ENCODE measurements at places on chromosomes 13 and 19.

GRCh38 chr19:2548966-2549365 is 73.0 kb downstream of the GADD45B start:
- no peak for DNase-seq

GRCh38 chr13:93955904-93956303 is 523.6 kb downstream of the DCT start:
- DNase-seq, result no peak

- no peak for DNase-seq
Measured at GRCh38 chr13:114286808-114287207, 5.4 kb downstream of the UPF3A start.

DNA sequence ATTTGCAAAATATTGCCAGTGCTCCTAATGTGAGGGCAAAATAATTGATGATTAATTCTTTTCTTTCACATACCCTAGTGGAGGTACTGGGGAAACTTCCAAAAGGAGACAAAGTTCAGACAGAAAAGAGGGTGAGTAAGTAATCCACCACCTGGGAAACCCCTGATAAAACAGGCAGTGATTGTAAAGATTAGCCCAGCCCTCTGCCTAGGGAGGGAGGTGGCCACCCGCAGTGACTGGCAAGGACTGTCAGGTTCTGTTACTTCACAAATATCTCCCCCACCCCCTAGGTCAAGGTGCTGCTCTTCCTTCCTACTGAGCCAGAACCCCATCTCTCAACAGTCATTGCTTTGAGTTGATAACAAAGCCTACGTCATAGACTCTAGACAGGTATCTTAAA is 239.7 kb downstream of the DNAJC15 start:
- DNase-seq, result no peak

- DNase-seq, result no peak
Measured at GRCh38 chr13:45327253-45327955, 13.6 kb downstream of the TPT1 start.

GRCh38 chr13:27918918-27919658 is 712 bp upstream of the PDX1 start:
- DNase-seq, result no peak

DNA sequence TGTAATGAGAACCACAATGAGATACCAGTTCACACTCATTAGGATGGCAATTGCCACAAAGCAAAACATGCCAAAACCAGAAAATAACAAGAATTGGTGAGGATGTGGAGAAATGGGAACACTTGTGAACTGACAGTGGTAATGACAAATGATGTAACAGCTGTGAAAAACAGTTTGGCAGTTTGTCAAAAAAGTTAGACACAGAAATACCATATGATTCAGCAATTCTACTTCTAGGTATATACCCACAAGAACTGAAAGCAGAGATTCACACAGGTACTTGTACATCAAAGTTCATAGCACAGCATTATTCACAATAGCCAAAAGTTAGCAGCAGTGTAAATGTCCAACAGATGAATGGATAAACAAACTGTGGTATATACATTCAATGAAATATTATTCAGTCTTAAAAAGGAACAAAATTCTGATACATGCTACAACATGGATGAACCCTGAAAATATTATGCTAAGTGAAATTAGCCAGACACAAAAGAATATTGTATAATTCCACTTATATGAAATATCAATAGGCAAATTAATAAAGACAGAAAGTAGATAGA is 96.5 kb downstream of the UGGT2 start:
- DNase-seq, result no peak

- DNase-seq, result no peak
Measured at GRCh38 chr13:88217883-88218282, 546.7 kb downstream of the SLITRK5 start.

GRCh38 chr19:2039089-2039958 is 11.7 kb downstream of the MKNK2 start:
- no peak for DNase-seq

DNA sequence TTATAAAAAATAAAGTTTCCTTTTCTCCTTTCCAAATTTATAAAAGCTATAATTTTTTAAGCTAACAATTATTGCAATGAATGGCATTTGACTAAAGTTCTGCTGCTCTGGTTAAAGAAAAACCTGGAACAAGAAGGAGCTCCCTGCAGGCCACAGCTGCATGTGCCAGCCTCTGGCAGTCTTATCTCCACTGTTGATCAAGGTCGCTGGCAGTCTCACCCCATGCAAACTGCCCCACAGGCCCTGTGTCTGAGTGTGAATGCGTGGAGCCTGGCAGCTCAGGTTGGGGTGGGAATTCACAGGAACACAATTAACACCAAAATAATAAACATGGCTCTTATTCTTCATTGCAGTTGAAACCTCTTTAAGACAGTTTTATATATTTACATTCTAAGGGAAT is 30.2 kb upstream of the FREM2 start:
- no peak for DNase-seq

DNA sequence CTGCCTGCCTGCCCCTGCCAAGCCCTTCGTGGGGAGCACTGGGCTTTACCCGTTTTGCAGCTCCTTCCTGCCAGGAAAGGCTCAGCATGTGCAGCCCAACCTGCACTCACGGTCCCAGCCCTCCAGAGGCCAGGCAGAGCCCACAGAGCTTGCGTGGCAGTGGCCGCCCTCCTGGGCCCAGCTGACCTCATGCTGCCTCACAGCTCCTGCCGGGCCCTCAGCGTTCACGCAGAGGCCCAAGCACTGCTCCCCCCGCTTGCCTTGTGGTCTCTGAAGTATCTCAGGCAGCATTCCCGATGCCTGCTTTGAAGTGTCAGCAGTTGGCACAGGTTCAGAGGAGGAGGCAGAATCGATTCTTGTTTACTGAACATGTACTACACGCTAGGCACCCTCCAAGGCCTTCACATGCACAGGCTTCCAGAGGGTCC is 32.5 kb downstream of the CAPN12 start:
- DNase-seq, result no peak

DNA sequence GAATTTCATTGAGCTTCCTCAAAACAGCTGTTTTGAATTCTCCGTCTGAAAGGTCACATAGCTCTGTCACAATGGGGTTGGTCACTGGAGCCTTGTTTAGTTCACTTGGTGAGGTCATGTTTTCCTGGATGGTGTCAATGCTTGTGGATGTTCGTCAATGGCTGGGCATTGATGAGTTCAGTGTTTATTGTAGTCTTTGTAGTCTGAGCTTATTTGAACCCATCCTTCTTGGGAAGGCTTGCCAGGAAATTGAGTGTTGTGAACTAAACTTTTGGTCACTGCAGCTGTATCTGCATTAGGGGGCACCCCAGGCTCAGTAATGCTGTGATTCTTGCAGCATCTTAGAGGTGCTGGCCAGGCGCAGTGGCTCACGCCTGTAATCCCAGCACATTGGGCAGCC is 22.0 kb downstream of the BLOC1S3 start:
- no peak for DNase-seq

DNA sequence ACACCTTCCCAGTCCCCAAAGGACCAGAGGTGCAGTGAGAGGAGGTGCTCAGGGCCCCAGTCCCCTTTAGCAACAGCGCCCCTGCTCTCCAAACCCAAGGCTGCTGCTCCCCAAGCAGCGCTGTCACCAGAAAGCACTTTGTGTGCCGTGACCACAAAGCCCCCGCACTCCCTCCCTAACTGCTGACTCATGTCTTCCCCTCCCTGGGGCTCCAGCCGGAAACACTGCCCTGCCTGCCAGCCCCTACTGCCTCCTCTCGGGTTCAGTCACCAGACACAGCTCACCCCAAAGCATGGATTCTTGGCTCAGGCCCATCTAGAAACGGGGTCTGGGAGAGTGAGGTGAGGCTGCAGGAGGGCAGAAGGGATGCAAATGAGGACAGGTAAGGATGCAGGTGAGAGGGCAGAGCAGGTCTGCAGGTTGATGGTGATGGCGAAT is 4.9 kb upstream of the TNFSF14 start:
- DNase-seq, result peak; percentile 84

- DNase-seq, result peak; percentile 50
Measured at GRCh38 chr19:3440082-3440481, 40.2 kb downstream of the SMIM24 start.

DNA sequence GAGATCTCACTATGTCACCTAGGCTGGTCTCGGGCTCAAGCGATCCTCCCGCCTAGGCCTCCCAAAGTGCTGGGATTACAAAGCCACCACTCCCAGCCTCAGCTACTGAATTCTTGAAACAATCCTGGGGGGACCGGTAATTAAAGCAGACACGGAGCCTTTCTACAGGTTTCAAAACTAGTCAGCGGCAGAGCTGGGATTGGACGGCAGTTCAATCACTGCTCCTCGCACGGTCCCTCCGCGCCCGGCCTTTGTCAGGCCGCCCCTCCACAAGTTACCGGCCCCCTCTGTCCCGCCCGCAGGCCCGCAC is 229 bp downstream of the BORCS8 start:
- DNase-seq, result no peak

DNA sequence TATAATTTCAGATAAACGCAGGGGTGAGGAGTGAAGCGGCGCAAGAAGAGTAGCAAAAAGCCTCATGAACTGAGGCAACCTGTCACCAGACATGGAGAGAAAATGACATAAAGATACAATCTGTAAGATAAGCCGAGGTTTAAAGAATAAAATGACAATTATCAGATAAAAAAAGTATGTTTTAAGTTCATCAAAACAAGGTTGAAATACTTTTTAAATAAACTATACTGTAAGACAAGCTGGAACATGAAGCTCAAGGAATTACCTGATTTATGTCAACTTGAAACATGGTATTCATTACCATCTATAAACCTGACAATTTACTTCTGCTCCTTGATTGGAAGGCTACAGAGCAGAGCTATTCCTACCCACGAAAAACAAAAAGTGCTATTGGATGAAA is 61.6 kb downstream of the MYCBP2 start:
- DNase-seq, result no peak

DNA sequence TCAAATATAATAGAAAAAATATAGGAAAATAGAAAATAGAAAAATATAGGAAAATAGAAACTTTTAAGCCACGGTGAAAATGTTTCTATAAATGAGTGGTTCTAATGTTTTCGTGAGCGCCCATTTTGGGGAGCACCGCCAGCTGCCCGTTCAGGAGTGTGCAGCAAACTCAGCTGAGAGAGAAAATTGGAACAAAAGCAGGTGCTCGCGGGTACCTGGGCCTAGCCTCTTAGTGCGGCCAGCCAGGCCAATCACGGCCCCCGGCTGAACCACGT is 204 bp upstream of the PDX1 start:
- no peak for DNase-seq

DNA sequence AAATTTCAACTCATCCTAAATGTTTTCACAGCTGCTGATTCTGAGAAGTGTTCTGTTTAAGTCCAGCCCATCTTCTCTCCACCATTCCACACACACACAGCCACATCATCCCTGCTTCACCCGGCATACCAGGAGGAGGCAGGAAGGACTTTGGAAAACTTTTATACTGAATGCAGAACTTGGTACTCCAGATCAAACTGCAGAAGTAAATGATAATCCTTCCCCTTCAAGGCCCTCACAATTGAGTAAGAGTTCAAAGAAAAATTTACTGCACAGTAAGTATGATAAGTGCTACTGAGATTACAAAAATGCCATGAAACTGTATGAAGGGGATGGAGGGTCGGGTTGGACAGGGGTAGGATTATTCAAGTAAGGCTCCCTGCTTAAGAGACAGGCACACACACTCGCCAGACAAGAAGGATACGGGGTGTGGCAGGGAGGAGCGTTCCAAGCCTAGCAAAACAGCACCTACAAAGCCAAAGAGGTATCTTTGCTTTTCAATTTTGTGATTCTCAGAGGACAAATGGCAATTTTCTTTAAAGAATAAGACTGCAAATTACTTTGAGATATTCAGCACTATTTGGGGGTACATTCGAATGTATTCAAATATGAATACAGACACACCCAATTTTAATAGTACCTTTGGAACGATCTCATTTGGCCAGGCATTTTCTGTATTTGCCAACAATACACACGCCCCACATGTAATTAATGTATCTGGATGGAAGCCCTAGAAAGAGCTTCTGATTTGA is 2.5 kb downstream of the USP12 start:
- no peak for DNase-seq

DNA sequence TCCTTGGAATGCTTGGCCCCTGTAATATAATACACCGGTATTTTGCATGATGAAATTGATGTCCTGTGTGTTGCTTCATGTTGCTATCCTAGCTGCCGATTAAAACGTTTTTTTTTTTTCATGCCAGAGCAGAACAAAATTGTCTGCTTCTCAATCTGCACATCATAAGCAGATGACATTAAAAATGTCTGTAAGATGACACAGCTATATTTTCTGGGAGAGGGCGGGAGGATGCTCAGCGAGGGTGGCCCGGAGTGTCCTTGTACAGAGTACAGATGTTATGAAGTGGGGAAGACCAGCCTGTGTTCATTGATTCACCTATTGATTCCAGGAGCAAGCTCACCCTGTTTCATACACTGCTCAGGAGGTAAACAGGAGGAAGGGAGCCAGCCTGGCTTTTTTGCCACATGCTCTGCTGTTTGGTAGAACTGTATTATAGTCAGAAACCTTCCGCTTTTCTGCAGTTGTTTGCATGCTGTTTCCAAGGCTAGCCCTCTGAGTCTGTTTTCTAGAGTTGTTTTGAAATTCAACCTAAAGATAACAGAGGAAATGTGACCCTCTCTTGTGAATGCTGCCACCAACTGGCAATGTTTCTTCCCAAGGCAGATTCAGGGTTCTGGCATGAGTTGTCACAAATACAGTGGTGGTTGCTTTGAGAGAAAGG is 4.7 kb upstream of the IRS2 start:
- no peak for DNase-seq

- DNase-seq, result no peak
Measured at GRCh38 chr13:113742000-113742441, 17.0 kb upstream of the TMEM255B start.

DNA sequence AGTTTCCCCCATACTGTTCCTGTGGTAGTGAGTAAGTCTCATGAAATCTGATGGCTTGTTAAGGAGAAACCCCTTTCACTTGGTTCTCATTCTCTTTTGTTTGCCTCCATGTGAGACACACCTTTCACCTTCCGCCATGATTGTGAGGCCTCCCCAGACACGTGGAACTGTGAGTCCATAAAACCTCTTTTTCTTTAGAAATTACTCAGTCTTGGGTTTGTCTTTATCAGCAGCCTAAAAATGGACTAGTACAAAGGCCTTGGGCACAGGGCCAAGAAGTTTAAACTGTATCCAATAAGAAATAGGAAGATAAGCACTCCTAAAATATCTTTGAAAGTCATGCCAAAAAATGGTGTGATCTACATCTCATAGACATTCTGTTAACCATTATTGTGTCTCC is 176.9 kb downstream of the TBC1D4 start:
- no peak for DNase-seq
